Stimulated activated CD8-positive, alpha-beta memory T cell treated with anti-CD3 and anti-CD28 coated beads, Interleukin-7, amount 100 ng/mL, for 48 hours (primary cell): ENCODE measurements at places on chromosomes 3 and 15.

DNA sequence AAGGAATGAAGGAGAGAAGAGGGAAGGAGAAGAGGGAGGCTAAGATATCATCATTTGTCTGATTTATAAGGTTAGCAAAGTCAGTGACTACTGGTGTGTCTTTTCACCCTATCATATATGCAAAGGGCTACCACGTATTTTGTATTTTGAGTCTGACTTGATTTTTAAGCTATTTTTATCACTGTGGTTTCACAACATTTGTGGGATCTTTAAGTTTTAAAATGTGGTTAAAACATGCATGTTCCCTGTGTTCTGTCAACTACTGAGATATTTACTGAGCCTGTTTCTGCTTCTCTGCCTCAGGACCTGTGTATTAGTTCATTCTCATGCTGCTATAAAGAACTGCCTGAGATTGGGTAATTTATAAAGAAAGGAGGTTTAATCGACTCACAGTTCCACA, 22.5 kb upstream of the SPTSSB start:
- no peak for DNase-seq

- DNase-seq, result no peak
Measured at GRCh38 chr3:114850898-114851297, 296.2 kb downstream of the ZBTB20 start.

GRCh38 chr15:41834096-41834495, 4.6 kb upstream of the PLA2G4B start:
- DNase-seq, result no peak

DNA sequence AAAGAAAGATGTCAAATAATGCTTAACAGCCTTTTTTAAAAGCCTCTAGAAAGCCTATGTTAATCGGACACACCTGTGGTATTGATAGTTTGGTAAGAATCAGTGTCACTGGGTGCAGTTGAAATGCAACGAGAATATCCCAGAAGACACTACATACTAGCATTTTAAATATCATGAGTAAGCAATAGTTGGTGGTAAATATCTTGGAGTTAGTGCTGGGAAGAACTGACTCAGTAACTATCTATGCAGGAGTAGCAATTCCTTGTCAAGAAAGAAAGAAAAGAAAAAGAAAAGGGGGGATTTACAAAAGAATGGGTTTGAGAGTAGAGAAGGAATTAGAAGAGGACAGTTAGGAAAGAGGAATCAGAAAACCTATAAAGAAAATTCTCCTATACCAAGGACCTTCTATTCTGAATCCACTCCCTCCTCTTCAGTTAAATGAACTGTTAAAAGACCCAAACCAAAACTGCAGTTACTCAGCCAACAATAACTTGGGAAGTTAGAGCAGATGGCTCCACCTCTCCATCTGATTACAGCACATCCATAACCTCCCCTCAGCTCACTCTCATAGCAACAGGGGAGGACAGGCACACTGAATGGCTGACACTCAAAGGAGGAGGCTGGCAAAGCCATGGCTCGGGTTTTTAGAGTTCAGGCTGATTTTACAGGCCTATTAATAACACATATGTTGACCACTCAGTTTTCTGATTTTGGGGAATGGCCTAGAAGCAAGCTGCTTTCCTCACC, 207.6 kb upstream of the MDFIC2 start:
- no peak for DNase-seq

DNA sequence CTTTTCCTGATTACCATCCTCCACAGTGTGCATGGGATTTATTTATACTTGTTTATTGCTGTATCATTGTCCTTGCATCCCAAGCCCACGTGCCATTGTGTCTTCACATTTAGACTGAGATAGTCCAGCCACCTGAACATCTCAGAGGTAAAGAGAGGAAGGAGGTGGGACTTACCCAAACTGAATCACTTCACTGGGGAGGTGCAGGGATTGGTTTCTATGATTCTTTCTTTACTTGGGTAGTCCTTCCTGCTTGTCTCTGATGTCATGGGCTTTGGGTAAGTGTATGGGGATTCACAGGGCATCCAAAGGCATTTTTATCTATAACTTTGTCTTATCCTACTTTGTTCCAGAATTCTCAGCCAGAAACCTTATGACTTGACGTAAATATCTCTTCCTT, 141.5 kb upstream of the UMPS start:
- DNase-seq, result no peak

GRCh38 chr3:15728766-15729165, 69.0 kb downstream of the ANKRD28 start:
- no peak for DNase-seq

DNA sequence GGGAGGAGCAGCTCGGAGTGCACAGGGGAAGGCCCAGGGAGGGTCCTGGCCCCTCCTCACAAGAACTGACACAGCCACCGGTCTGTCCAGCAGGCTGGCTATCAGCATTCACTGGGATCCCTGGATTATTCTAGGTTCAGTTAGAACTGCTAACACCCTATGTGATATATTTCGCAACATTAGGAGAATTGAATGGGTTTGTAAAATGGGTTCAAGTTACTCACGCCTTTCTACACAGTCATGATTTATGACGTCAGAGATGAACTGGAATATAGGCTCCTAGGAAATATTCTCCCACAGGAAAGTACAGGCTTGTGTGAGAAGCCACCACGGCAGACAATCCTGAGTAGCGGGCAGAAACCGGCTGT, 969 bp upstream of the BSN start:
- DNase-seq, result no peak

DNA sequence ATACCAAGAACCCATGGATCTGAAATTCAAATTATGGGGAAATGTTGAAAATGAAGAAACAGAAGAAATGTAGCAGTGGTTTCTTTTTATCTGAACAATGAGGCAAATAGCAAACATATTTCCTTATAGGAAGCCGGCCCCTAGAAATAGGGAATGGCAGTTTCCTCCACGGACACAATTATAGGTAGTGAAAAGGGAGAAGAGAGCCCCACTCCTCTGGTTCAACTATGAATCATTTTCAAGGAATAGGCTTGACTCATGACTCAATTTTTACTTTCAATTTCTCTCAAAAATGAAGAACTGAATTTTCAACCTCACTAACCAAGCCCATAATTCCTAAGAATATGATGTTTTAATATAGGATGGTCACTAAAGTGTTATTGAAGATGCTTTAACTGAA, 243.1 kb downstream of the MECOM start:
- no peak for DNase-seq
